Stomach (tissue), 19 donors: ENCODE measurements at places on chromosomes 1 and 21. TPM values are rescaled to one million over a fixed set of nuclear protein-coding genes. Genes with fewer than 3 reads are reported as not detected.

HTR6 gene
- not detected for total RNA-seq

LCE4A gene
- total RNA-seq = not detected

NCDN gene
- total RNA-seq = 45.2 TPM

AADACL4 gene
- total RNA-seq = not detected

DNA sequence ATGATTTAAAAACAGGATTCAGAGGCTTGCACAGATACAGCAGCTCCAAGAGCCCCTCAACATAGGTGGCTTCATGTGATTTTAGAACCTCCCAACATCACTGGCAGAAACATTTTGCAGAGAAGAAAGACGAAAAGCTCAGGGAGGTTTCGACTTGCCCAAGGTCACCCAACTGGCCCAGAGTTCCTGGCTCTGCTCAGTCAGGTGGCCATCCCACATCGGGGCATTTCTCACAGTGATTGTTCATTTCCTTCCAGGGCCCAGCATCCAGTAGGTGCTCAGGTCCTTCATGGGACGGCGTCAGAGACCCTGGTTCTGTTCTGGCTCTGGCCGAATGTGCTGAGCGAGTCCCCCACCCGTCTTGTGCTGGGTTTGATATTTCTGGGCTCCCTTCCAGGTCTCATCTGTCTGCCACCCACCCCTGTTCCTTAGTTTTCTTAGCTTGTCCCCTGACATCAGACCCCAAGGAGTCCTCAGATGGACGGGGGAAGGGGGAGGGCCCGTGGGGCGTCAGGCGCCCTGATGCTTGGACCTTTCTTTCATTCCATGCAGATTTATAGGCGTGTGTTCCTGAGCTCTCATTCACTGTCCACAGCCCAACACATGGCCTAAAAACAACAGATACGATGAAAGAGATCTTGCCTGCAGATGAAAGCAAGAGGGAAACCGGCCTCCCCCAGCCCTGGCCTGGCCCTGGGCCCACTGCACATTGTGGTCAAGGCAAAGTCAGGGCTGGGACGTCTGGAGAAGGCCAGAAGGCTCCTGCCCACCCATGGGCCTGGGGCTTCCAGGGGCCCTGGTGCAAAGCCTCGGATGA is 123.1 kb upstream of the ZBTB40 start:
- H3K27ac ChIP-seq = no peak overlapping the region
- no peak overlapping the region for H3K4me3 ChIP-seq
